EL (cell line): ENCODE measurements at places on chromosomes 7 and 10.

GRCh38 chr10:6416892-6417512 is 163.1 kb downstream of the PRKCQ start:
- peak; percentile 44 for DNase-seq

DNA sequence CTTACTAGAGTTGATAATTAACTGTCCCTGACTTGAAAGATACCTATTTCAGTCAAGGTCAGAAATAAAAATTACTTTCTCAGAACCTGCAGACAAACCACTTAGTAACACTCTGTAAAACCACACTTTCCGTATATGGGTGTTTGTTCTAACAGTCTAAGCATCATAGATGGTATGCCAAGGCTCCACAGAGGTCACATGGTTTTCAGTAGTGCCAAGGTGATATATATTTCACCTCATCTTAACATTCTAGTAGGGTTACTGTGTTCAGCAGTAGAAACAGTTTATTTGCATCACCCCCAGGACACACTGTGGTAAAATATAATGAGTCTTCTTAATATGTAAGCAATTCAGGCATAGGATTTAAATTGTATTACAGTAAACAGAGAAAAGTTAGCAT is 61.5 kb downstream of the KCND2 start:
- no peak for DNase-seq

GRCh38 chr7:158603773-158604755 is 16.4 kb upstream of the PTPRN2 start:
- no peak for DNase-seq

DNA sequence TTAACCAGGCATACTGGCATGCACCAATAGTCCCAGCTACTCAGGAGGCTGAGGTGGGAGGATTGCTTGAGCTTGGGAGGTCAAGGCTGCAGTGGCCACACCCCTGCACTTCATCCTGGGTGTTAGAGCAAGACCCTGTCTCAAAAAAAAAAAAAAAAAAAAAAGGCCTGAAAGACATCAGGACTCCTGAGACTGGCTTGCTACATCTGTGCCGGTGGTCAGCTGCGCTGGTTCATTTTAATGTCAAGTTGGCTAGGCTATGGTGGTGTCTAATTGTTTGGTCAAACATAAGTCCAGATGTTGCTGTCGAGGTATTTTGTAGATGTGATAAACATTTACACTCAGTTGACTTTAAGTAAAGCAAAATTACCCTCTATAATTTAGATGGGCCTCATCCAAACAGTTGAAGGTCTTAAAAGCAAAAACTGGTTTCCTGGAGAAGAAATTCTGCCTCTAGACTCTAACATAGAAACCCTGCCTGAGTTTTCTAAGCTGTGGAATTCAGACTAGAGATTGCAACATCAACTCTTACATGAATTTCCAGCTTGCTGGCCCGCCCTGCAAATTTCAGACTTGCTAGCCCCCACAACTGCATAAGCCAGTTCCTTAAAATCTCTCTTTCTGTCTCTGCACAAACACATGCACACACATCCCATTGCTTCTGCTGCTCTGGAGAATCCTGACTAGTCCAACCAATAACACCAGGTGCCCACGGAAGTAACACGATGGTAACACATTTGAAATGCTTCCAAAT is 18.2 kb downstream of the MYOF start:
- peak; percentile 66 for DNase-seq

DNA sequence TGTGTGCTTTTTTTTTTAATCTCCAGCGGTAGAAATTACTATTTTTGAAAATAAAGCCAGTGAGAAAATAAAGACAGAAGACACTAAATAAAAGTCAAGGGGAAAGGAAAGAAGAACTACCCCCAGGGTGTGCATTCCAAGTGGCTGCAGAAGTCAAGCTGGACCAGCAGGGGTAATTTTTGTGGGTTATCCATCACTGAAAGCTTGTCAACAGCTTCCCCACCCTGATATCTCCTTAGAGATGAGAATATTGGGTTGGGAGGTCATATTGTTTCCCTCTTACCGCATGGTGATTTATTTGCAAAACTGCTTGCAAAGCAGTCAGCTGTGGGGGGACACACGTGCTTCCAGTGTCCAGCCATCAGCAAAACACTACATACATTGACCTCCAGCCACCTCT is 46.4 kb downstream of the FAM107B start:
- no peak for DNase-seq

- DNase-seq: no peak
Observed at GRCh38 chr7:111873963-111874690, 311.8 kb upstream of the IMMP2L start.

- DNase-seq: peak; percentile 97
Observed at GRCh38 chr10:122140941-122141623, 130.0 kb upstream of the BTBD16 start.

GRCh38 chr7:24705461-24705954 is 51.8 kb downstream of the GSDME start:
- no peak for DNase-seq

DNA sequence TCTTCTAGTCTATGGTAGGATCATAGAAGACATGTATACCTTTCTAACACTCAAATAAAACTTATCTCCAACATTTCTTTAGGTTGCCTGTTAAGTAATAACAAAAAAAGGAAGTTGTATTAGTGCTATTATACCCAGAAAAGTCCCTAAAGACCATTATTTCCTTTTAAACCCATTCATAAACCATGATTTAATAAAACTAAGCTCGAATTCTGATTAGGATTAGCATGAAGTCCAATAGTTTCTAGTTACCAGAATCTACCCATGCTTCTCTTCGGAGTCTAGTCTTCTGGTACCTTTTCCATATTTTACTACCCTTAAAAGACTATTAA is 62.7 kb downstream of the USP6NL start:
- DNase-seq: no peak

GRCh38 chr10:21100190-21100589 is 203.1 kb upstream of the NEBL start:
- no peak for DNase-seq

DNA sequence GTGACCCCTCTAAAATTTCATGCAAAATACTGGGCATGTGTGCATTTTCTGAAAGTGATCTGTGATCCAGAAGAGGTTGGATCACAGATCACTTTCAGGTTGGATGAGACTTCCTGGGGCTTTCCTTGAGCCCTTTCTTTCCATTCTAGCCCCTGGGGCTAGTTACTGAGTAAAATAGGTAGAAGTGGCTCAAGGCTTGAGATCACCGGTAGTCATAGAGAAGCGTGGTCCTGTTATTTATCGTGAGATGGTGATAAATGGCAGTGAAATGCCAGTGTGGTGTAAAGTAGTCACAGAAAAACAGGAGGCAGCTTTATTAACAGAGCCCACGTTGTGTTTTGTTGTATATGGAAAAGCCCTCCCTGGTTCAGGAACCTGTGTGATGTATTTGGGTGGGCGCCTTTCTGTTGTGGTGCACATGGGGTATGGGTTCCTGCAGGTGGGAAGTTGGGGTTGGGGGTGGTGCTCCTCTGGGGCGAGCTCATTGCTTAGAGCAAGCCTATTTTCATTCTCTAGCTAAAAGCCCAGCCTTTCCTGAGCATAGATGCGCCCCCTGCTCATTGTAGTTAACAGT is 34.0 kb upstream of the SH2D4B start:
- DNase-seq: no peak

DNA sequence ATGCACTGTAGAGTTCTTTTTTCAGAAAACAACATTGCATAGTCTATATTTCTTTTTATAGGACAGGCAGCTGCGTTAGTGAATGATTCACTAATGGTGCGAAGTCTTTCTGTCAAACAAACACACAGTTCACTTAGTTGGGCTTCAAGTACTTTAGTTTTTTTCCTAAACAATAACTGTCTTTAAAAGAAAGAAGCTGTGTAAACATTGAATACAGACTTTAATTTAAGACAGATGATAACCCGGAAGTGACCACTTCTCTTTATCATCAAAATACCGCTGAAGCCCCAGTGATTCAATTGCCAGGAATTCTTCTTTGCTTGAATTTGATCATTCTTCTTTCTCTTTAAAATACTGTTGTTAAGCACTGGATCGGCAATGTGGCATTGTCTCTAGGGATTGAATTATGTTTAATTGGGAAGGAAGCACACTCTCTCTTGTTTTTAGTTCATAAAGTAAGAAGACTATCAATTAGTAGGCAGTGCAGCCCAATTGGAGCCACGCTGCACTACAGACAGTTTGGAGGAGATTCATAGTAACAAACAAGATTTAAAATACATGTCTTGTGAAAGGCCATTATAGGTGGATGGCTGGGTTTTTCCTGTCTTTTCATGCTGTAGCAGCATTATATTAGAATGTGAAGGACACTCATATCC is 30.4 kb downstream of the CNTNAP2 start:
- DNase-seq: peak; percentile 73

DNA sequence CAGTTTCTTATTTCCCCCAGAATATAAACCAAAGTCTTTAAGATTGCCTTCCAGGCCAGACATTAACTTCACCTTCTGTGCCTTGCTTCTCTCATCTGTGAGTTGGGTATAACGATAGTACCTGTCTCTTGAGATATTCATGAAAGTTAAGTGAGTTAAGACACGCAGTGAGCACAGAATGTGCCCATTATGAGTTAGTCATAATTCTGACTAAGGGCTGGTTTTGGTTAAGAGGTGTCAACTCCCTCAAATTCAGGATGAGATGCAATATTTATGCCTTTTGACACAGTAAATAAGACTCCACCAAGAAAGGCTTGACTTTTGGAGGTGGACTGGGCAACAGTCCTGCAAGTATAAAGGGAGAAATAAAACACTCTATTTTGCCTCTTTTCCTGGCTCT is 528.7 kb upstream of the IGFBP3 start:
- DNase-seq: no peak

DNA sequence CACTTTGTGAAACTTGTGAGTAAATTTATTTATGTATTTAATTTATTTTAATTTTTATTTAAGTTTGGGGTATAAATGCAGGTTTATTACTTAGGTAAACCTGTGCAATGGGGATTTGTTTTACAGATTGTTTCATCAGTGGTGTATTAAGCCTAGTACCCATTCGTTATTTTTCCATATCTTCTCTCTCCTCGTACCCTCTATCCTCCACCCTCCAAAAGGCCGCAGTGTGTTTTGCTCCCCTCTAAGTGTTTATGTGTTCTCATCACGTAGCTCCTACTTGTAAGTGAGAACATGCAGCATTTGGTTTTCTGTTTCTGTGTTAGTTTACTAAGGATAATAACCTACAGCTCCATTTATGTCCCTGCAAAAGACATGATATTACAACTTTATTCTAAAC is 145.4 kb upstream of the SMIM30 start:
- no peak for DNase-seq

DNA sequence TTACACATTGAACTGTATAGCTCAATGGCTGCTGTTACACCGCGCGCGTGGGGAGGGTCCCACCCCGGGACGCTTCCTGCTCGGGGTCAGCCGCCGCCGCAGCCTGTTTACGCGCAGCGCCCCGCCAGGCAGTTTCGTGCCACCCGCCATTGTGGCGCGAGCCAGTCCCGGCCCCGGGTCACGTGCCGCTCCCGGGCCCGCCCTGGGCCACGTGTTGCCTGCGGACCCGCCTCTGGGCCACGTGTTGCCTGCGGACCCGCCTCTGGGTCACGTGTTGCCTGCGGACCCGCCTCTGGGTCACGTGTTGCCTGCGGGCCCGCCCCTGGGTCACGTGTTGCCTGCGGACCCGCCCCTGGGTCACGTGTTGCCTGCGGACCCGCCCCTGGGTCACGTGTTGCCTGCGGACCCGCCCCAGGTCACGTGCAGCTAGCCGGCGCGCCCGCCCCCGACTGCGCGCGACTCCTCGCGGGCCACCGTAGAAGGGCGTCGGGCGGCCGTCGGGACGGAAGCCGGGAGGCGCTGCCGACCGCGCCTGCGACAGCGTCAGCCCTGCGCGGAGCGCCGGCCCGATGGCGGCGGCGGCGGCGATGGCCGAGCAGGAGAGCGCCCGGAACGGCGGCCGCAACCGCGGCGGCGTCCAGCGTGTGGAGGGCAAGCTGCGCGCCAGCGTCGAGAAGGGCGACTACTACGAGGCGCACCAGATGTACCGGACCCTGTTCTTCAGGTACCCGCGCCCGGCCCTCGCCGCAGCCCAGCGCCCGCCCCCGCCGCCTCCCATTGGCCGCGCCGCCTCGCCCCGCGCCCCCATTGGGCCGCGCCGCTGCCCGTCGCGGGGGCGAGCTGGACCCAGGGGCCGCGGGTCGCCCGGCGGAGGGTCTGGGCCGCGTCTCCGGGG is at the start of gene GET4:
GET4 (plus strand) TSS at position 478 of the 895 bp plus-strand sequence; CDS start at position 570, 92 bp downstream.
- peak; percentile 92 for DNase-seq

DNA sequence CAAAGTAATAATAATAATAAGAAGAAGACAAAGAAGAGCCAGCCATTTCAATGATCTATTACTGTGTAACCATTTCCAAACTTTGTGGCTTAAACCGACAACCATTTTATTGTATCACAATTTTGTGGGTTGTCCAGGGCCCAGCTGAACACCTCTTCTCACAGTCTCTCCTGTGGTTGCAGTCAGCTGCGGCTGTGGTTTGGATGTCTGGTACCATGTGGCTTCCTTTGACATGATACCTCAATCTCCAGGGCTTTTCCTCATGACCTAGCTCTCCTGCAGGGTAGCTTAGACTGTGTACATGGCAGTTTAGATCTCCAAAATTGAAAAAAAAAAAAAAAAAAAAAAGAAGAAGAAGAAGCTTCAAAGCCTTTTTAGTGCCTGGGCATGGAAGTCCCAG is 72.6 kb upstream of the NFKB2 start:
- DNase-seq: no peak

GRCh38 chr10:88027570-88027969 is 164.1 kb downstream of the PTEN start:
- DNase-seq: peak; percentile 16

GRCh38 chr10:122525788-122526187 is 34.8 kb upstream of the DMBT1 start:
- DNase-seq: no peak

DNA sequence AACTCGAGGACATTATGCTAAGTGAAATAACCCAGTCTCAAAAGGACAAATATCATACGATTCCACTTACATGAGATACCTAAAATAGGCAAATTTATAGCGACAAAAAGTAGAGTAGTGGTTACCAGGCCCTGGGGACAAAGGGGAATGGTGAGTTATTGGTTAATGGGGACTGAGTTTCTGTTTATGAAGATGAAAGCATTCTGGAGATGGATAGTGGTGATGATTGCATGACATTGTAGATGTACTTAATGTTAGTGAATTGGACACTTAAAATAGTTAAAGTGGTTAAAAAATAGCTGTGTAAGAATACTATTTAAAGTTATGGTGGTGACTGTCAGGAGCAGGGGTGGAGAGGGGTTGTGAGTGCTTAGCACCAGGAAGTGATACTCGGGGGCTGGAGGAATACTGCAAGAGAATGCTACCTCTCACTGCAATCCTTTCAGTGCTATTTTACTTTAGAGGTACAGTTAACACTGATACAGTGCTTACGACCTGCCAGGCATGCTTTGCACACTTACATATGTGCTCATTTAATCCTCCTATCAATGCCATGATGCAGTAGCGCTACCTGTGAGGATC is 16.7 kb upstream of the TEX36 start:
- no peak for DNase-seq
